Activated T-helper 2 cell treated with anti-CD3 and anti-CD28 coated beads, Interferon-gamma antibody, Interleukin-2, Interleukin-4, amounts not matched to agents 10 μg/mL and 5 μg/mL and 100 μg/mL, durations not matched to agents 14 hours and 24 hours and 36 hours (primary cell): ENCODE measurements at places on chromosomes 16 and 17. TPM values are rescaled to one million over a fixed set of nuclear protein-coding genes. Genes with fewer than 3 reads are reported as not detected.

GRCh38 chr17:49858796-49859195, 10.9 kb upstream of the TAC4 start:
- DNase-seq: no peak

DNA sequence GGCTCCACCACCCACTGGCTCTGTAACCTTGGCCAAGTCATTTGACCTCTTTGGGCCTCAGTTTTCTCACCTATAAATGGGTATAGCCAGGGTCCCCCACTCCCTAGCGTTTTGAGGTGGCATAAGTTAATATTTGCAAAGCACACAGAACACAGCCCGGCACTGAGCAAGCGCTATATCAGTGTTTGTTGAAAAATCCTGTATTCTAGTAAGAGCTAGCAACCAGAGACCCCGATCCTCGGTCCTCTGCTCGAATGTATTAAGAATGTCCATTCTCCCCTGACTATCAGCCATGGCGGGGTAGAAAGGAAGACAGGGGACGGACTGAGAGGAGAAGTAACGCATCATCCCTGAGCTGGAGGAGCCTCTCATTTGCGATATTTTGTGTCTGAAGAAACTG, 131.2 kb downstream of the IRF8 start:
- no peak for DNase-seq

DNA sequence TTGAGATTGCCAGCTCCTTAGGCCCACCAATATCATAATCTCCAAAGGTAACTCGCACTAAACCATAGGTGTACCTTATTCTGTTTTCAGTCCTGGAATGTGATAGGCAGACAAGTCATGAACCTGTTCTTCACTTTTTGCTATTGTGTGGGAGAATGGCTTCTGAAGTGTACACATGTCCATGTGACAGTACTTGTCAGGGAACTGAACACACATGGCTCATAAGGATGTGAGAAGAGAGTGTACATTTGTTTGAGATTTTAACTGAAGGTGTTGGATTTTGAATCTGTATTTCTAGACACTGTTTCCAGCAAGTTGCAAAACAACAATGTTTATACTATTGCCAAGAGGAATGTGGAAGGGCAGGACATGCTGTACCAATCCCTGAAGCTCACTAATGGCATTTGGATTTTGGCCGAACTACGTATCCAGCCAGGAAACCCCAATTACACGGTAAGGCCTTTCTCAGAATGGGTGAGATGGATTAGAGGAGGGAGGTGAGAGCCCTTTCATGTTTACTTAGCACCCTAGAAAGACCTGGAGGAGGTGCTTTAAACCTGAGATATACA, 14.5 kb upstream of the RASL10B start:
- DNase-seq: no peak

GRCh38 chr16:81633680-81634379, 145.3 kb upstream of the PLCG2 start:
- no peak for DNase-seq

- DNase-seq: peak; percentile 23
These were observed 817 bp downstream of the NDUFAF8 start for GRCh38 chr17:81239714-81240555.

- DNase-seq: no peak
These were observed 178.7 kb downstream of the SNX29 start for GRCh38 chr16:12155235-12155634.

- no peak for DNase-seq
These were observed 606.3 kb upstream of the CDH11 start for GRCh38 chr16:65728167-65728566.

DNA sequence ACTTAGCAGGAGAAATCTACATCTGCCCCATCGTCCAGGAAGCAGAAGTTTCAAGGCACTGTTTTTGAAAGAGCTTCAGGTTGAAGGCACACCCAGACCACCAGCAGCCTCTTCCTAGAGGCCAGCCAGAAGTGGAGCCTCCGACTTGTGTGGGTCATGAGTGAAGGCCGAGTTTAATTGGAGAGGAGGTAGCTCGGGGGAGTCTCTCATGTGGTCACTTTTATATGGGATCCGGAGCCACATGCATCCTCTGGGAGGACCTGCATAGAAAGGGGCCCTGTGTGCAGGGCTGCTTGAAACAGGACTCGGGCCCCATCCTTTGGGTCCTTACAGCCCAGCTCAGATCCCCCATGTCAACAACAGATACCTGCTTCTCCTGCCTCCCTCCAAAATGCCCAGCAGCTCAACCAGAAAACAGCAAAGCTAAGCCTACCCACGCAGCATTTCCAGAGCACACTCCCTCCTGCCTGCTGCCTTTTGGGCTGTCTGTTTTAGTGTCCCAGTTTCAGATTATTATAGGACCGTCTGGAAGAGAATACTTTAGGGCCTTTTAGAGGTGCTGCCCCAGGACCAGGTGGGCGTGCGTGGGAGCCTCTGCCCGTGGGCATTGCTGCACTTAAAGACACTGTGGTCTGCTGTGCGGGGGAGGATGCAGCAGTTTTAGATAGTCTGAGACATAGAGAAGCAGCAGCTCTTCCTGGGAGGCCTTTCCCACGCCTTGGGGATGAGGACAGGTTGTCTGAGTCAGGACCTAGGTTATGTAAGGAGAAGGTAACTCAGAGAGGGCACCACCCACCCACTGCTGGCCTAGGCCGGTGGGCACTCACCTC, 29.5 kb downstream of the MPRIP start:
- DNase-seq: no peak

DNA sequence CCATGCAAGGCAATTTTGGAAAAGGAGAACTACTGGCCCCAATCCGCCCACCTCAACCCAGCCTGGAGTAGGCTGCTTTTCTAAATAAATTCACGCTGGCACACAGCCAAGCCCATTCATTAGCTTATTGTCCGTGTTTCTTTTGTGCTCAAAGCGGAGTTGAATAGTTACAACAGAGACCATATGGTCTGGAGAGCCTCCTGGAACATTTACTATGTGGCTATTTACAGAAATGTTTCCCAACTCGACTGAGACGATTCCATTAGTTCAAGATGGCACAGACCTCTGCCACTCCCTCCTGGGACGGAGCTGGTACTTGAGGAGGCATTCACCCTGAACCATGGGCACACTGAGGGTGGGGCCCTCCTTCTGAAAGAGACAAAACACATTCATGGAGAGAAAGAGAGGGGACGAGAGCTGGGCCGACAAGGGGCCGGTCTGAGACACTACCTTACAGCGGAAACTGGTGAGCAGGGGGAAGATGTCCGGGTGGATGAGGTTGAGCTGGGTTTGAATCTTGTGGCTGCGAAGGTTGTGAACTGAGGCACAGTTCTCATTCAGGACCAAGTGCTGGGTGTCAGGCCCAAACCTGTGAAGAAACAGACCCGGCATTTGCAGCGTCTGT, 15.7 kb downstream of the ELAC2 start:
- no peak for DNase-seq

DNA sequence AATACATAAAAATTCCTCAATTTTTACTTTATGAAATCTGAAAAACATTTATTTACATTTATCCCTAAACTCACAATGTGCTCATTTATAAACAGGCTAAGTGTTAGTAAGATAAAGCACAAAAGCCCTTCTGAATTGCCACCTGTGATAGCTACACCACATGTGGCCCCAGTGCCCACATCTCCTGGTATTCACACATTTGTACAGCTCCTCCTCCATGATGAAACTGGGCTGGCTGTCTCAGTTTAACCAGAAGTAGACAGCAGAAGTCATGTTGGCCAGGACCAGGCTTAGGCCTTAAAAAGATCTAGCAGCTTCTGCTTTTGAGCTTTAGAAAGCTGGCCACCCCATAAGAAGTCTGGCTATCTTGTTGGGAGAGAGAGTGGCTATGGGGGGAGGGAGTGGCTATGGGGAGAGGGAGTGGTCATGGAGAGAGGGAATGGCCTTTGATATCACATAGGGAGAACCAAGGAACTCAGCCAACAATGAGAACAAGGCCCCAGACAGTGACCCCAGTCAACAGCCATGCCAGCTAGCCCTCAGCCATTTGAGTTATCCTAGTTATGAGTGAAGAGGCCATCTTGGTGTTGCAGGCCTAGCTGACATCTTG, 47.4 kb downstream of the CEP95 start:
- DNase-seq: no peak

DNA sequence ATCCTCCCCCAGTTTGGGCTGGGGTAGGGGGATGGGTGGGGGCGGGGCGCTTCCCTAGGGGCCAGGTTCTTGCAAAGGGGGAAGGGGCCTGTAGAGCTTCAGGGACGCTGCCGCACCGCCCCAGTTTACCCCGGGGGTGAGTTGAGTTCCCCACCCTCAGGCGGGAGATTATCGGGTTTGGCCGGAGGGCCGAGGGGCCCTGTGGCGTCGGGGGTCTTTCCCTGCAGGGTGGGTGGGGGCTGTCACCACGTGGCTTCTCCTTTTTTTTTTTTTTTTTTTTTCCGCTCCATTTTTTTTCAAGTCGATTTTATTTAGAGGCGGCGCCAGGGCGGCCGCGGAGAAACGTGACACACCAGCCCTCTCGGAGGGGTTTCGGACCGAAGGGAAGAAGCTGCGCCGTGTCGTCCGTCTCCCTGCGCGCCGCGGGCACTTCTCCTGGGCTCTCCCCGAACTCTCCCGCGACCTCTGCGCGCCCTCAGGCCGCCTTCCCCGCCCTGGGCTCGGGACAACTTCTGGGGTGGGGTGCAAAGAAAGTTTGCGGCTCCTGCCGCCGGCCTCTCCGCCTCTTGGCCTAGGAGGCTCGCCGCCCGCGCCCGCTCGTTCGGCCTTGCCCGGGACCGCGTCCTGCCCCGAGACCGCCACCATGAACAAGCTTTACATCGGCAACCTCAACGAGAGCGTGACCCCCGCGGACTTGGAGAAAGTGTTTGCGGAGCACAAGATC, at the start of gene IGF2BP1:
Gene IGF2BP1, plus strand, starts transcription at position 283 of the 724 bp plus-strand sequence. Its CDS starts 361 bp downstream, at position 644.
- DNase-seq: no peak

GRCh38 chr16:62711797-62712196, 675.6 kb upstream of the CDH8 start:
- DNase-seq: no peak

DNA sequence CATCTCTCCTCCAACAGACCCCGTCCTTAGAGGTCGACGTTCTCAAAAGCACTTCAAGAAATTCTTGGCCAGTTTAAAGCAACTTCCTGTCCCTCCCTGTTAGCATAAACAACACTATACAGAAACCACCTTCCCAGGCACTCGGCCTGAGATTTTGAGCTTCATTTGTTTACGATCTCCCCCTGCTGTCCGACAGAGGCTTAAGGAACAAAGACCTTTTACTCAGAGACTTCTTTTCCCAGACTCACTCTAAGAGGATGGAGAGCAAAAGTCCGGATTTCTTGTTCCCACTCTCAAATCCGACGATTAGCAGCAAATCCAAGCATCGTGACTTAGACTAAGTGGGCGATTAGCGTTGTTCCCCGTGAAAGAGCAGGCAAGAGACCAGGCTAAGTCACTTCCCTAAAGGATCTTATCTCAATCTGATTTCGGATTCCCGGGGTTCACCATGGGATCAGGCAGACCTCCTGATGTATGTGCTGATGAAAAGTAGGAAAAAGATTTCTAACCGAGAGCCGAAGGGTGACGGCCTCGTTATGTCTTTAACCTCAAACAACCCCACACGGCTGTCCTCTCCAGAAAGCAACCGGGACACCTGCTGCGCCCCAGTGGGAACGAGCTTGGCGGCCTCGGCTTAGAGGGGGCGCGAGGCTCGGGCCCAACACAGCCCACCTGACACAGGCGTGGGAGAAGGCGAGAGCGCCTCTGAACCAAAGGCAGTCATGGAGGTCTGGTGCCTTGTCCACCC, 598 bp downstream of the INPP5K start:
- DNase-seq: peak; percentile 53

GRCh38 chr16:66263973-66264310, 102.5 kb upstream of the CDH5 start:
- DNase-seq: no peak

DNA sequence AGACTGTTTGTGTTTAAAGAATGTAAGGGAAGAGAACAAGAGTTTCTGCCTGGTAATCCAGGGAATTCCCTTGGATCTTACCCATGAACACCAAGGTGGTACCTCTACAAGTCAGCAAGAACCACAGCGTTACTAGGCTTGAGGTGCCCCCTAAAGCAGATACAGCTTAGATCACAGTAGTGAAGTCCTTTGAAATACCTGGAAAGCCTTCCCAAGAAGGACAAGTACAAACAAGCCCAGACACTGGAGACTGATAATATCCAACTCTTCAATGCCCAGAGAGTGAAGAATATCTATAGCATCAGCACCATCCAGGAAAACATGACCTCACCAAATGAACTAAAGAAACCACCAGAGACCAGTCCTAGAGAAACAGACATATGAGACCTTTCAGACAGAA, 3.8 kb upstream of the APPBP2 start:
- no peak for DNase-seq

GRCh38 chr17:56679115-56679776, 85.7 kb downstream of the NOG start:
- DNase-seq: no peak

- DNase-seq: no peak
These were observed 264.7 kb downstream of the PARN start for GRCh38 chr16:14365200-14365851.

GRCh38 chr17:80789356-80789902, 202.2 kb upstream of the CHMP6 start:
- no peak for DNase-seq

DNA sequence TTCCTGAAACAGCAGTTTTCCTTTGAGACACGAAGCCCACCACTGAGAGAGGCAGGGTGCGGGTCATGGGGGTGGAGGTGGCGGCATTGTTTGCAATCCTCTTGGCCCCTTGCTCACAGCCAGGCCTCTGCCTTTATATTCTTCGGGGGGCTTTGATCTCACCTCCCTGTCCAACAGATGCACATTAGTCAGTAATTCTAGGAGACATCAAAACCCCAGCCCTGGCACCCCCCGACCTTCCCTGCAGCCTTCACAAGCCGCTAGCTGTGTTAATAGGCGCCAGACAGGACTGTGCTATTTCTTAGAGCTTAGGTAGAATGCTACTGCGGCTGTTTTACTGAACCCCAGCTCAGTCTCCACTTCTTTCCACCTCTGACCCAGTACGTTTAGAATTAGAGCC, 212.6 kb downstream of the RBFOX1 start:
- DNase-seq: no peak

DNA sequence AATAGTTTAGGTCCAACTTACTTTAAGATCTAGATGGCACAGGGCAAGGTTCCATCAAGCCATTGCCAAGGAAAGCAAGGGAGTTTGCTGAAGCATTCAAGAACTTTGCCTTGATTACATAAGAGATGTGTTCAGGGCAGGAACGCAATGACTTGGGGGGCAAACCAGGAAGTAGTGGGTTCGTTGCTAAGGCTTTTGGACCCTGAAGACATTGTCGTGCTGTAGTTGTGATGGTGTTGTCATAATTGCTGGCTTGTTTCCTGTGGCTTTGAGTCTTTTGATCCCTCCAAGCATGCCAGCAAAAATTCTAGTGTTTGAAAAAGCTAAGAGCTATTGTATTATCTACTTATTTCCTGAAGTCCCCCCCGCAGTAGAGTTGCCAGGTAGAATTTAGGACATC, 70.7 kb upstream of the HNF1B start:
- no peak for DNase-seq

The C16orf96 gene
- 0.05 TPM in 1 of 2 replicates, not detected in the other for total RNA-seq

The CACNG4 gene
- not detected in 2 replicates for total RNA-seq

The SOCS7 gene
- total RNA-seq: 25.9 and 30.5 TPM in 2 replicates

The TP53TG3C gene
- total RNA-seq: not detected in 2 replicates
